ENCODE measurements at places on chromosomes 16 and 17.

GRCh38 chr17:77444984-77445759, 304.4 kb downstream of the SEC14L1 start:
- ATAC-seq: no peak

- ATAC-seq: no peak
Observed at GRCh38 chr16:31465788-31466370, 6.1 kb upstream of the TGFB1I1 start.

DNA sequence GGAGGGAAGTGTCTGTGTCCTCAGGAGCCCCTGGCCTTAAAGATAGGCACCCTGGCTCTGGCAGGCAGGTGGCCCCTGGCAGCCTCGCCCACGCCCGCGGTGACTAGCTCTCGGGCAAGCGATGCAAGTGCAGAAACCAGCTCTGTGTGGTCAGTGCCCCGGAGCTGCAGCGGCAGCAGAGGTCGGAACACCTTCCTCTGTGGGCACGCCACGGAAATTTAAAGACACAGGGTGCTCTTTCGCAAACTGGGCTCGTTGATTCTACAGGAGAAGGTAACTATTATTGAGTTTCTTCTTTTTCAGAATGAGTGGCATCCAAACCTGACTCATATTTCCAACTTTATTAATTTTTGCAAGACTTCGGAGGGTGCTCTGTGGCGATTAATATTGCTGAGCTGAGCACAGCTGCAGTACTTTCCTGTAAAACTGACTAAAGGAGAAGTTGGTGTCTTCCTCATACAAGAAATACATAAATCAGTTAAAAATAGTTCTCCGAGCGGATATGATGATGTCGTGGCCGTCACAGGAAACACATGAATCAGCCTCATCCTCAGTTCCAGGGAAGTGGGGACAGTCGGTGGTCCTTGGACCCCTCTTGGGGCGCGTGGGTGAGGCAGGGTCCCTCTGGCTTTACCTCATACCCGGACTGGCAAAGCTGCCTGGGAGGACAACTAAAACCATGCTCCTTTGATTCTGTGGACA, 120.2 kb downstream of the METRNL start:
- peak; percentile 45 for ATAC-seq

DNA sequence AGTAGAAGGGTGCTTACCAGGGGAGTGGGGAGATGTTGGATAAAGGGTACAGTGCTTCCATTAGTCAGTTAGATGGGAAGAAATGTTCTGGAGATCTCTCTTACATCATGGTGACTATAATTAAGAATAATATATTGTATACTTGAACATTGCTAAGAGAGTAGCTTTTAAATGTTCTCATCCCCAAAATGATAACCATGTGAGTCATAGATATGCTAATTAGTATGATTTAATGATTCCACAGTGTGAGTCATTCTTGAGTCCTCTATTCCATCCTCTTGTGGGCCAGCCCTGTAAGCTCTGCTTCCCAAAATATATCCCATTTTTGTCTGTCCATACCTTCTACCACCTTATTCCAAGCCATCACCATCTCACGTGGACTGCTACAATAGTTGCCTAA, 80.6 kb upstream of the CDH11 start:
- ATAC-seq: no peak

- ATAC-seq: no peak
Observed at GRCh38 chr16:17413508-17413907, 57.3 kb downstream of the XYLT1 start.

DNA sequence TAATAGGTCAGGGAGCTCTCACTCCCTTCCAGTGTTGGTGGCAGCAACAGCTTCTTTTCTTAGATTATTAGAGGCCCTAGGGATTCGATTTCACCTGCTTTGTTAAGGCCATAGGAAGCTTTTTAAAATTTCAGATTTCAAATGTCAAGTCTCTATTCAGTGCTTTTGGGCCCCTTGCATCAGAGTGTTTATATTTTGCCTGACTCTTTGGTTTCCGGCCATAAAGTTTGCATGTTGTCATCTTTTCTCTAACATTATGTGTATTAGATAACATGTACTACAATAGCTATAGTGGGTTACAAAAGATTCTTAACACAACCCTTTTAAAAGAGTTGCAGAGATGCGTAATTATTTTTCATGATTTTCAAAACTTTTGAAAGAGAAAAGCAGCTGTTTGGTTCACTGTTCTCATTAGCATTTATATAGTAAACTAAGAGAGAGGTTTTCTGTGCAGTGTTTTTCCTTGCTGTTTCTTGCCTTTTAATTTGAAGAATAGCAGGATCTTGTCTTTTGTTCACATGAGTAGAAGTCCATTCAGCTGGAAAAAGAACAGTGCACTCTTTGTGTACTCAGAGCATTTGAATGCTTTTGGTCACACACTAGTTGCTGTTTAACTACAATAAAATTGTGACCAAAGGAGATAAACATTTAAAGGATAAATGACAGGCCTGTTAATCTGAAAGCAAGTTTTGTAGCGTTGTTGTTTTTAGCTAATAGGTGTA, 52.5 kb downstream of the FTO start:
- ATAC-seq: no peak

DNA sequence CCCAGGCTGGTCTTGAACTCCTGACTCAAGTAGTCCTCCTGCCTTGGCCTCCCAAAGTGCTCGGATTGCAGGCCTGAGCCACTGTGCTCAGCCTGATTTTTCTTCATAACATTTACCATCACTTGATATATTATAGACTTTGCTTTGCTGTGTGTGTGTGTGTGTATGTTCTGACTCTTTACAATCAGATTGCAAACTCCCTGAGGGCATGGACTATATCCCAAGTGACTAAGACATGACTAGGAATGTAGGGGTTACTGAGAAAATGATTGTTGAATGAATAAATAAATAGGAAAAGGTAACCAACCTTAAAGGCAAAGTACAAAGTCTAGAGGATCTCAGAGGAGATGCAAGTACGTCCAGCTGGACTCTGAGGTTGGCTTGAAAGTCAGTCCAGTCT, 9.6 kb upstream of the OR2C1 start:
- no peak for ATAC-seq

DNA sequence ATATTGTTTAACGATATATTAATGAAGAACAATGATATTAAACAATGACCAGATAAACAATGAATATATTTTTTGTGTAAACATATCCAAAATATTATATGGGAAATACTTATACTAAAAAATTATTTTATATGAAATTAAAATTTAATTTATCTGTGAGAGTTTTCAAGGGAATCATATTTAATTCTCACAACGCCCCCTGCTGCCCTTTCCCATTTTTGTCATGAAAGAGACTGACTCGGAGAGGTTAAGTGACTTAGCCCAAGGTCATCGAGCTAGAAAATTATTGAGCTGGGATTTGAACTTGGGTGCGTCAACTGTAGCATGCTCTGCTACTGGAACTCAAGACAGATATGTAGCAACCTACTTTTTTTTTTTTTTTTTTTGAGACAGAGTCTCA, 7.2 kb upstream of the MYCBPAP start:
- ATAC-seq: peak; percentile 24

GRCh38 chr16:85104147-85104546, 8.1 kb downstream of the CIBAR2 start:
- ATAC-seq: no peak

DNA sequence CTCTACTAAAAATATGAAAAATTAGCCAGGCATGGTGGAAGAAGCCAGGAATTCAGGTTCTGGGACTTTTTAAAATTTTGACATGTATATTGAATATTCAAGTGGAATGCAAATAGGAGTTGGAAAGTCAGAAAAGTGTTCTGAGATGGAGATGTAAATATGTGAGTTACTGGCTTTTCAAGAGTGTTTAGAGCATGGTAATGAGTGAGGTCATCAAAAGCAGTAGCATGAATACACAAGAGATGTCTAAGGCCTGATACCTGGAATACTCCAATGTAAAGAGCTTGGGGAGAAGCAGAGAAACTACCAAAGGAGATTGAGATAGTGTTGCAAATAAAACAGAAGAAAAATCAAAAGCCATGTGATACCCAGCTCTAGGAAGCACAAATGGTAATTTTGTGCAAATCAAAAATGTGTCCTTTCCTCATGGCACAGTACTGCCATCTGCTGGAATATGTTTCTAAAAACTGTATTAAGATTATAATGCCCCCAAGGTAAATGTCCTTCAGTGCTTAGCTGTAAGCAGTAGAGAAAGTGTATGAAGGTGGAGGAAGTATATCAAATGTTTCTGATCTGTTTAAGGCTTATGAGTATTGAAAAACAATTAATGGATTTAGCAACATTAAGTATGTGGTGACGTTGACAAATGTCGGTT, 908.4 kb downstream of the KCNJ18 start:
- ATAC-seq: peak; percentile 53

GRCh38 chr16:51159865-51160264, 8.8 kb upstream of the SALL1 start:
- ATAC-seq: no peak

GRCh38 chr16:25411396-25412081, 153.9 kb upstream of the ZKSCAN2 start:
- ATAC-seq: no peak

DNA sequence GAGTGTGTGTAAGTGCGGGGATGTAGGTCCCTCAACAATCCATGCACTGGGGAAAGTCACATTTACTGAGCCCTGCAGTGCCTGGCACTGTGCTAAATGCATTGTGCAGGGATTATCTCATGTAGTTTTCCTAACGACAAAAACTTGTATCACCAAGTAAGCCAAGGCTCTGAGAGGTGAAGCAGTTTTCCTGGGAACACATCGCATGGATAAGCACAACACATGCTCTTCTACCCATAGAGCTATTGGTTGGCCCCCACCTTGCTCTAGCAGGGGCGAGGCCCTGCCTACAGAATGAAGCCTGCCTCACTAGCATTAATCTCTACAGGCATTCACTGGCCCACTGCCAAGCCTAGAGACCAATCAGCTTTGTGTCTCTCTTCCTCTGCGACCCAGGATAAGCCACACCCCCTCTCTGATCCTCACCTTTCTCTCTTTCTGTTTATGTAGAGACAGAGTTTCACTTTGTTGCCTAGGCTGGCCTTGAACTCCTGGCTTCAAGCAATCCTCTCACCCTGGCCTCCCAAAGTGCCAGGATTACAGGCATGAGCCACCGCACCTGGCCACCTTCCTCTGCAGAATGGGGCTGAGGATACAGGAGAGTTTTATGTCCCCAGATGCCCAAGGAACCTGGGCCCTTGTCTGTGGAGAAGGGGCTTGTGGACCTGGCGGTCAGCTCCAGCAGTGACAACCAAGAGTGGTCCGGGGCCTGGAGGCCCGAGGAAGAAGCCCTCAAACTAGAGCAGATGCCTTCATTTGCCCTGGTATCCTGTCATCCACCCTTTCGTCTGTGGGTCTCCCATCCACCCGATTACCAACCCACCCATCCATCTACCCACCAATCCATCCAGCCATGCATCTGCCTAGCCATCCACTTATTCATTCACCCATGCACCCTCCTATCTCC, 12.8 kb downstream of the CDH16 start:
- ATAC-seq: no peak

DNA sequence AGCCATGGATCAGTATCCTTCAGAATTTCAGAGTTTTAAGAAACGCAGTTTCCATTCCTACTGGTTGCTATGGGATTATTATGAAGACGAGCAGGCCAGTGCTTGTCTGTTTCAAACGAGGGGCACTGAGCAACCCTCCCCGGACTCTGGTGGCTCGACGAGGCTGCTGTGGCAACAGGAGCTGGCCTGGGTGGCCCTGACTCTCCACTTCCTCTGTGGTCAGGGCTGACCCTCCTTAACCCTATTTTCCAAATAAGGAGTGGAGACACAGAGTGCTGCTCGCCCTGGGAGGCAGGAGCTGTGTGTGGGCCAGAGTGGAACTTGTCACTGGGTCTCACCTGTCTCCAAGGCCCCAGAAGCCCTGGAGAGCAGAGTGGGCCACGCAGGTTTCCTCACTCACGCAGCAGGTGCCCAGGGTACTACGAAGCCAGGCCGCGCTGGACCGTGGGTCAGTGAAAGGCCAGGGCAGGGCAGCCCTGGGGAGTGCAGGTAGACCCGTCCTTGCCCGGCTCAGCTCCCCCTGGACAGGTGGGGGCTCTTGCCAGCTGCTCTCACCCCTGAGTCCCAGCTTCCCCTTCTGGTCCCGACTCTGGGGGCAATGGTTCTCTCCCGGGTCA, 3.3 kb downstream of the GALNS start:
- ATAC-seq: no peak

DNA sequence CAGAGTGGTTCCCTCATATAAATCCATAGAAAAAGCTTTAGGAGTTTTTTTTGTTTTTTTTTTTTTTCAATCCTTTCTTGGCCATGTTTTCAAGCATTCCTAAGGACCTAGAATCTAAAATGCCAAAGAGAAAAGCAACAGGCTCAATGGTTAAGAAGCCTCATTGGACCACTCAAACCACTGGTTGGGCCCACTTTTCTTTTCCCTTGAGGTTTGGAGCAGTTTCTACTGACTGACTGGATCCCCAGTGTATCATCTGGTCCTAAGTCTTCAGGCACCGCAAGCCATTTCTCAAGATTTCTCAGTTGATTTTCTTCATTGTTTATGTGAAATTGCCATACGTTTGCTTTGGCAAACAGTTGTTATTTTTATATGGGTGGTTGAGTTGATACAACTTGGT, 14.4 kb downstream of the METTL9 start:
- ATAC-seq: peak; percentile 22

DNA sequence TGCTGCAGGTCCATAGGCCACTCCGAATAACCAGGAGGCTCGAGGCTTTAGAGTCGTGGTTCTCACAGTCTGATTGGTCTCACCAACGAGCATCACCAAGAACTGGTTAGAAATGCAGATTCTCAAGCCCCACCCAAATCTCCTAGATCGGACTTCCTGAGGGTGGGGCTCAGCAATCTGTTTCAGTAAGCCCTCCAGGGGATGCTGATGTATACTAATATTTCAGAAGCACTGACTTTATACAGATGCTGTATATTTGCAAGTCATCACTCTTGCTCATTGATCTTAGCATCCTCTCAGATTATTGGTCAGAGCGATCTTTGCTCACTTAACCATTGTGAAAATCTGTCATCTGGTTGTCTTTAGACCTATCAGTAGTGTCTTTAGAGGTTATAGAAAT, 4.4 kb upstream of the VAC14 start:
- no peak for ATAC-seq
